ENCODE measurements at places on chromosomes 7 and 10.

DNA sequence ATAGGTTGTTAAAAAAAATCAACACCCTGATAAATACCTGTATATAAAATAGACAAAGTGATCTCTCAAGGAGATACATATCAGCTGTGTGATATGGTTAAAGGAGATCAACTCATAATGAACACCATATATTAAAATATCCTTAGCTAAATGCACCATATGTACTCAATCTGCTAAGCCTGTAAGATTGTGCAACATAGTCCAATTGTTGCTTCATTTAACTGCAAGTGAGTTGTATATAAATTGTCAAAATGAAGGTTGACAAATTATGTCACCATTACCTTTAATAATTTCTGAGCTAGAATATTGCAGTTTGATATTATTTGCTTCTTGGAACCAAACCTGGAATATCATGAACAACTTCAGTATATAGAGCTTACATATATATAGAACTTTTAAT lies 283.7 kb downstream of the MALRD1 start:
- DNase-seq = no peak

- no peak for DNase-seq
Measured at GRCh38 chr10:86048571-86048970, 318.0 kb downstream of the GRID1 start.

GRCh38 chr7:33388332-33388731 lies 259.0 kb downstream of the BBS9 start:
- DNase-seq = no peak

DNA sequence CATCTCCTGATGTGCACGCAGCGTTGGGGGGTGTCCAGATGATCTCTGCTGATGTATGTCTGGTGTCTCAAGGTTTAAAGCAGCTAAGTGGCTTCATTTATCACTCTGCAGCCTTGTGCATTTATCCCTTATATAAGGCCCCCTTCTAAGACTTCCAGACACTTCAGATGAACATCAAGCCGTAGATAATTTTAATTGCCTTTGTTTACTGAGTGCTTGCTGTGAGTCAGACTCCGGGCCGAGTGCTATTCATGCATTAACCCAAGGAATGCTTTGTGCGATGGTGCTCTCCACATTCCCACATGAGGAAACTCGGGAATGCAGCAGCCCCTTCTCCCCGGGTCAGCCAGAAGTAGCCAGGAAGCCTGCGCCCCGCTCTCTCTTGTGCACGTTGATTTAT lies 328.6 kb upstream of the COBL start:
- no peak for DNase-seq

DNA sequence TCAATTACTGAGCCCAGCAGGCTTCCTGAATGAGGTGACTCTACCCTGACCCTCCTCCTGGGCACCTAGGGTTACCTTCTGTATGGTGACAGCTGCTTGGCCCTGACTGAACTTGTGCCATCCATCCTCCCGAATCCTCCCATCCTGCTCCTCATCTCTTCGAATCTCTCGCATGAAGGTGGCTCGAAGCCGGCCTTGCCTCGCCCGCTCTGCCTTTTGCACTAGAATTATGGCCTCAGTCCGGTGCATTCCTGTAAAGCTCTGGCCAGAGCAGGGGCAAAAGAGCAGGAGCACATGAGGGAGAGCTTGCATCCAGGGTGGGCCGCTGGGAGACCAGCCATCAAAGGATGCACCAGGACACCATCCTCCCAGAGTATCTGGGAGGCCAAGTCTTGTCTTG lies 7.5 kb downstream of the H2BK1 start:
- no peak for DNase-seq

GRCh38 chr10:42958142-42958868 lies 118.6 kb upstream of the RET start:
- no peak for DNase-seq

DNA sequence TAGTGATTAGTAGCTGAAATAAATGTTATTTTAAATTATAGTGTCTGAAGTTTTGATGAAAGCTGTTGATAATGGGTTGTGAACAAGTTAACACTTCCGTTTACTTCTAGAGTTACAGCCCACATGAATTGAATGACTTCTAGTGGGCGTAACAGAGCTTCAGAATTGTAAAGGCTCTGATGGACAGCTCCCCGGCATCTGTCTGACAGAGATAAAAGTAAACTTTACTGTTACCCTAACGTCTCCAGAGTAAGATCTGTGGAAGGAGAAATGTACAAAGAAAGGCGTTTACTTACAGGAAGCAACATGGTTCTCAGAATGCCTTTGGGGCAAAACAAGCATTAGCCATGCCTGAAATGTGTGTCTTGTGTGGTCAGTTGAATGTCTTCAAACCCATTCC lies 124.4 kb downstream of the ADARB2 start:
- DNase-seq = no peak

GRCh38 chr7:141986923-141987322 lies 8.8 kb upstream of the MGAM start:
- no peak for DNase-seq

GRCh38 chr10:133110133-133110532 lies 22.4 kb downstream of the ADGRA1 start:
- DNase-seq = no peak

GRCh38 chr7:46291601-46292150 lies 370.6 kb upstream of the IGFBP3 start:
- no peak for DNase-seq

DNA sequence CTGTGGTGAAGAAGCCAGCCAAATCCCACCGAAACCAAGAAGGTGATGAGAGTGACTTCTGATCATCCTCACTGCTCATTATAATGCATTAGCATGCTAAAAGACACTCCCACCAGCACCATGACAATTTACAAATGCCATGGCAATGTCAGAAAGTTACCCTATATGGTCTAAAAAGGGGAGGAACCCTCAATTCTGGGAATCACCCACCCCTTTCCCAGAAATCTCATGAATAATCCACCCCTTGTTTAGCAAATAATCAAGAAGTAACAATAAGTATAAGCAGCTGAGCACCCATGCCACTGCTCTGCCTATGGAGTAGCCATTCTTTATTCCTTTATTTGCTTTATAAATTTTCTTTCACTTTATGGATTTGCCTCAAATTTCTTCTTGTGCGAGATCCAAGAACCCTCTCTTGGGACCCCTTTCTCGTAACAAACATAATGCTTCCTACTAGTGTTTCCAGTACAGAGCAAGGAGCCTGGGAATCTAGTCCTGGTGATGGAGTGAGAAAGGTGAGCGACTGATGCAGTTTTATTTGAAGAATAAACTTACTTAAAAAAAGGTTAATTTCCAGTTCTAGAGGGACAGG lies 18.4 kb upstream of the EXOC6 start:
- no peak for DNase-seq

GRCh38 chr7:112399501-112399900 lies 50.8 kb upstream of the IFRD1 start:
- DNase-seq = no peak

All from stimulated activated CD4-positive, alpha-beta T cell treated with anti-CD3 and anti-CD28 coated beads, Interleukin-1b, Interleukin-23, amount 100 ng/mL, for 4 hours (primary cell).